ENCODE measurements at places on chromosomes 11 and 22. TPM values are rescaled to one million over a fixed set of nuclear protein-coding genes. Genes with fewer than 3 reads are reported as not detected.

DNA sequence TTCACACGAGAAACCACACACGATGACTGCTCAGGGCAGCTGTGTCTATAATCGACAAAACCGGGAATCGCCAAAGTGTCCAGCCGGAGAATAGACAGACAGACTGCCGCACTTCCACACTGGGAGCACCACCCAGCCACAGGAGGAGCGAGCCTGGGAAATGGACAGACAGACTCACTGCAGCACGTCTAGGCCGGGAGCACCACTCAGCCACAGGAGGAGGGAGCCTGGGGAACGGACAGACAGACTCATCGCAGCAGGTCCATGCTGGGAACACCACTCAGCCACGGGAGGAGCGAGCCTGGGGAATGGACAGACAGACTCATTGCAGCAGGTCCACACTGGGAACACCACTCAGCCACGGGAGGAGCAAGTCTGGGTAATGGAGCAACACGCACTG, 137.2 kb downstream of the BRD1 start:
- H3K4me3 ChIP-seq = no peak overlapping the region
- no peak for DNase-seq
- H3K4me1 ChIP-seq = no peaks in the 10 kb centered on the region

The NELL1 gene
- total RNA-seq = 0.15 TPM

The H19 gene
- 87.6 TPM for total RNA-seq

GRCh38 chr22:37354261-37354660, 72.0 kb downstream of the CYTH4 start:
- no peaks in the 10 kb centered on the region for H3K36me3 ChIP-seq
- no peak overlapping the region for H3K4me3 ChIP-seq
- H3K27me3 ChIP-seq = peaks cover 12% of the 10 kb centered on the region
- H3K27ac ChIP-seq = no peak overlapping the region
- H3K4me1 ChIP-seq = no peaks in the 10 kb centered on the region

- peaks cover 24% of the 10 kb centered on the region for H3K4me1 ChIP-seq
- peak within 1 kb of the TSS; percentile 79 for H3K4me3 ChIP-seq
- H3K27me3 ChIP-seq = peaks cover 13% of the 10 kb centered on the region
Observed at GRCh38 chr22:24951942-24952836, at the start of gene KIAA1671. Gene KIAA1671, plus strand, starts transcription at chr22:24952716. Its CDS starts 75,284 bp downstream, at chr22:25028000.

- no peaks in the 10 kb centered on the region for H3K27me3 ChIP-seq
- no peak for DNase-seq
- H3K4me1 ChIP-seq = peaks cover 37% of the 10 kb centered on the region
- no peaks in the 10 kb centered on the region for H3K36me3 ChIP-seq
Observed at GRCh38 chr11:68141246-68142027, 20.2 kb upstream of the CHKA start.

DNA sequence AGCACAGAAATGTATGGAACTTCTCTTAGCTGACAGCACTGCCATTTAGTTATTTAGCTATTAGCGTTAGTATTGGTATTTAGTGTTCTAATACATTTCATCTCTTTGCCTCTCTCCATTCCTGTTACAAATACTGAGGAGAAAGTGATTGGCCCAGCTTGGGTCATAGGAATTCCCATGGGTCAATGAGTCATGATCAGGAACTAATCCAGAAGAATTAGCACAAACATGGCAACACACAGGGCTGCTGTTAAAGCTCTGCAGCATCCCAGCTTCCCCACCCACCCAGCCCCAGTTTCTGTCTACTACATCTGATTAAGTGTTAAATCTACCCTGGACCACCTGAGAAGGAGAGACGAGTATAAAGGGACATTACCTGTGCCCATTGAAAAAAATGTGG, 36.1 kb downstream of the PDGFD start:
- no peaks in the 10 kb centered on the region for H3K27me3 ChIP-seq
- H3K4me3 ChIP-seq = no peak overlapping the region
- no peak overlapping the region for H3K27ac ChIP-seq
- no peaks in the 10 kb centered on the region for H3K4me1 ChIP-seq
- DNase-seq = no peak

DNA sequence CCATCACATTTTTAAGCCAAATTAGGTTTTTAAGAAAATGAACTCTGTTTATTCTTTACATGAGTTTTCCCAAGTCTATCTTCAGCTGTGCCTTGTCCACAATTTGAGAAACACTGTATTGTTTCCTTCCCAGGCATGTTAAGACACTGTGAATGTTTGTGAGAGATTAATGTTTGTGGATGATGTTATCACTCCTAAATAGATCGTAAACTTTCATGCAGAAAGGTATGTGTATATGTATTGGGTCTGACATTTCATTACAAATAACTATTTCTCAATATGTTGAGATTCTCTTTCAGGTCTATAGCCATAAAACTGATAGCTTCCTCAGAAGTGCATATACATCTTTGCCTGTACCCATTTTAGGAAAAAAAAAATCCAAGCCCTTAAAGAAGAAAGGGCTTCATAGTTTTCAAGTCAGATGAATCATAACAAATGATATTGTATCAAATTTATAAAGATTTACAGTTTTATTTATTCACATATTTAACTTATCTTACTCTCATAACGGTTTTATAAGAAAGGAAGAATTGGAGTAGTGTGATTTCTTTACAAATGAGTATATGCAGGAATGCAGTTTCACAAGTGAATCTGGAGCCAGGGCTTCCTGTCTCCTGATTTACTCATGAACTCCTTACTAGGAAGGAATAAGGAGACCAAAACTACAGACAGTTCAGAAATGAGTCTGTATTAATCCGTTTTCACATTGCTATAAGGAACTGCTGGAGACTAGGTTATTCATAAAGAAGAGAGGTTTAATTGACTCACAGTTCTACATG, 11.2 kb downstream of the OR8D1 start:
- H3K36me3 ChIP-seq = no peaks in the 10 kb centered on the region
- no peak overlapping the region for H3K4me3 ChIP-seq
- no peak overlapping the region for H3K27ac ChIP-seq
- H3K4me1 ChIP-seq = peaks cover 7% of the 10 kb centered on the region

- no peak overlapping the region for H3K27ac ChIP-seq
- H3K27me3 ChIP-seq = no peaks in the 10 kb centered on the region
- no peaks in the 10 kb centered on the region for H3K36me3 ChIP-seq
- DNase-seq = no peak
- no peaks in the 10 kb centered on the region for H3K4me1 ChIP-seq
Observed at GRCh38 chr11:126824035-126824607, 176.4 kb downstream of the KIRREL3 start.

- H3K4me3 ChIP-seq = peak overlapping the region; percentile 61
- H3K27me3 ChIP-seq = no peaks in the 10 kb centered on the region
- H3K36me3 ChIP-seq = no peaks in the 10 kb centered on the region
- DNase-seq = no peak
- H3K27ac ChIP-seq = peak overlapping the region; percentile 89
Observed at GRCh38 chr11:8809241-8809938, 101.6 kb upstream of the AKIP1 start.

GRCh38 chr22:37242395-37242918, 1.6 kb downstream of the RAC2 start:
- peaks cover 11% of the 10 kb centered on the region for H3K36me3 ChIP-seq

DNA sequence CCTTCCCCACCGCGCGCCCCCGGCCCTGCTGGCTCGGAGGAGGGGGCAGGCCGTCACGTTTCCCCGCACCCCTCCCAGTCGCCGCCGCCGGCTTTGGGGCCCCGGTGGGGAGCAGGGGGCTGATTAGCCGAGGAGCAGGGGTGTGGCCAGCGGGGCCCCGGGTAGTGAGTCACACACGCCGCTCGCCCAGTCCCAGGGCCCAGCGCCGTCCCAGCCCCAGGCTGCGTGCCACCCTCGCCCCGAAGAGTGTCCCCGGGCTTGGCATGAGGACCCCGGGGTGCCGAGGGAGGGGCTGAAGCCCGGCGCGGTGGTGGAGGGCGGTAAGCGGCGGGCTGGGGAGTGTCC, 34.4 kb downstream of the PRDM11 start:
- H3K27me3 ChIP-seq = no peaks in the 10 kb centered on the region
- peak overlapping the region; percentile 93 for H3K27ac ChIP-seq
- peak; percentile 84 for DNase-seq
- peak overlapping the region; percentile 59 for H3K4me3 ChIP-seq
- peaks cover 14% of the 10 kb centered on the region for H3K4me1 ChIP-seq
- H3K36me3 ChIP-seq = peaks cover 8% of the 10 kb centered on the region

DNA sequence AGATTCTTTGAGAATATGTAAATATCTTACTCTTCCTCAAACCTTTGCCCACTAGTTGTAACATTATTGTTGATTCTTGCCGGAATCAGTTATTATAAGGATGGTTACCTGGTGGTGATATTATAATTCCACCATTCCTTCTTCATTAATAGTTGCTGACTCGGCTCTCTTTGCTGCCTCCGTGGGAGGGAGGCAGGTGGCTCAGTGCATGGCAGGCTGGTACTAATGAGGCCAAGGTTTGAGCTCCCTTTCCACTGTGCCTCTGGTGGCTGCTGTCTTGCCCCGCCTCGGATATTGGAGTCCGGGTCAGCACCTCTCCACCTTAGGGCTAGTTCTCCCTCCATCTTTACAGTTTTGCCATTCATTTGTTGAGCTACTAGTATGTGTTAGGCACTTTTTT, 12.7 kb downstream of the CD6 start:
- H3K36me3 ChIP-seq = no peaks in the 10 kb centered on the region
- no peaks in the 10 kb centered on the region for H3K27me3 ChIP-seq
- no peak overlapping the region for H3K27ac ChIP-seq
- no peaks in the 10 kb centered on the region for H3K4me1 ChIP-seq

GRCh38 chr22:48885919-48886305, 941.8 kb downstream of the BRD1 start:
- peak; percentile 24 for DNase-seq
- no peaks in the 10 kb centered on the region for H3K4me1 ChIP-seq
- no peaks in the 10 kb centered on the region for H3K36me3 ChIP-seq

GRCh38 chr11:29306527-29306926, 710.3 kb downstream of the KCNA4 start:
- no peaks in the 10 kb centered on the region for H3K27me3 ChIP-seq
- H3K4me3 ChIP-seq = no peak overlapping the region
- no peak for DNase-seq
- no peak overlapping the region for H3K27ac ChIP-seq
- H3K4me1 ChIP-seq = no peaks in the 10 kb centered on the region

GRCh38 chr11:45909594-45910475, 2.8 kb upstream of the FREY1 start:
- H3K36me3 ChIP-seq = peaks cover 60% of the 10 kb centered on the region
- no peak overlapping the region for H3K4me3 ChIP-seq
- no peaks in the 10 kb centered on the region for H3K27me3 ChIP-seq
- H3K4me1 ChIP-seq = no peaks in the 10 kb centered on the region

- H3K27me3 ChIP-seq = no peaks in the 10 kb centered on the region
- no peaks in the 10 kb centered on the region for H3K36me3 ChIP-seq
- no peak overlapping the region for H3K4me3 ChIP-seq
- H3K27ac ChIP-seq = peak overlapping the region; percentile 25
- peaks cover 13% of the 10 kb centered on the region for H3K4me1 ChIP-seq
Observed at GRCh38 chr11:69463181-69463994, 18.1 kb upstream of the LINC01488 start.

DNA sequence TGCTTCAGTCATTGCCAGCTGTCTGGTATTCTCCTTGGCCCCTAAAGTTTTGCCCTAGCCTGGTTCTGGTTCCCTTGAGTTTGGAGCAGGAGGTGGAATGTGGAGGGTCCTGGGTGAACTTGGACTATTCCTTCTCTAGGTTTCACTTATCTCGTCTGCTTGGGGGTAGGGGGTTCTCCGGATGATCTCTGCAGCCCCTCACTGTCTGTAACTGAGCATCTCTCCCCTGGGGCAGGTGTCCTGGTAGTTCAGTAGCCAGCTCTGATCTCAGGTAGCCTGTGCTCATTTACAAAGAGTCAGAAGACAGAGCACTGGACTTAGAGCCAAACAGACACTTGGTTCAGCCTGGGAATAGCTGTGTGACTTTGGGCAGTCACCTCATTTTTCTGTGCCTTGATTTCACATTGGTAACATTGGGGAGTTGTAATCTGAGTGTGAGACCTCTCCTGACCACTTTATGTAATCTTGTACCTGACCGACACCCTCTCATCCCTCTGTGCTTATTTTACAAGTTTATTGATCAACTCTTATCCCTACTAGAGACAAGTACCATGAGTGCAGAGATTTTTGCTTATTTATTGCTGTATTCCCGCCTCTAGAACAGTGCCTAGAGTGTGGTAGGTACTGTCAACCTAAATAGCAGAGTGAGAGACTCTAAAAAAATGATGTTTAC, 804 bp downstream of the CCDC134 start:
- no peaks in the 10 kb centered on the region for H3K27me3 ChIP-seq
- peak overlapping the region; percentile 91 for H3K27ac ChIP-seq
- H3K4me3 ChIP-seq = peak overlapping the region; percentile 96
- no peak for DNase-seq

DNA sequence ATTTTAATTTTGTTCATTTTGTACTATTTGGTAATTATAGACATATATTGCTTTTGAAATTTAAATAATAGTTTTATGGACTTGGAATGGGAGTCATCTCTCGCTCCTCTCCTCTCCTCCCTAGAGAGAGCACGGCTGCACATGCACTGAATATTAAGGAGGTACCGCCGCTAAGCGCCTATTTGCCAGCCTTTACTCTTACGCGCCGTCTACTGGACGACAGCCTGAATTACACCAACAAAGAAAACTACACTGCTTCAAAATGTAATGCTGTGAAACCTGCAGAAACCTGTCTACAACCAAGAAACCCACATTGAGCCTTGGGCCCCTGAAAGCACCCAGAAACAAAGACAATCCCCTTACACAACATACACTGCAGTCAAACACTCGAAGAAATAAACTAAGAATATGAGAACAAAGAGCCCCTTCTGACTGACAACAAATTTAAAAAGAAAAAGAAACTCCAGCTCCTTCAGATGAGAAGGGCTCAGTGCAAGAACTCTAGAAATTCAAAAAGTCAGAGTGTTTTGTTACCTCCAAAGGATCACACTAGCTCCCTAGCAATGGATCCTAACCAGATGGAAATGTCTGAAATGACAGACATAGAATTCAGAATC, 737.2 kb downstream of the LRRC4C start:
- H3K36me3 ChIP-seq = no peaks in the 10 kb centered on the region
- no peak overlapping the region for H3K27ac ChIP-seq
- H3K27me3 ChIP-seq = no peaks in the 10 kb centered on the region

- H3K27ac ChIP-seq = no peak overlapping the region
- peak overlapping the region; percentile 17 for H3K4me3 ChIP-seq
- DNase-seq = no peak
- H3K36me3 ChIP-seq = no peaks in the 10 kb centered on the region
- peaks cover 15% of the 10 kb centered on the region for H3K4me1 ChIP-seq
- no peaks in the 10 kb centered on the region for H3K27me3 ChIP-seq
Observed at GRCh38 chr11:130389335-130389935, 39.0 kb downstream of the ADAMTS8 start.

The OR51B5 gene
- not detected for total RNA-seq

- H3K4me1 ChIP-seq = peaks cover 14% of the 10 kb centered on the region
- H3K27ac ChIP-seq = no peak overlapping the region
- no peak overlapping the region for H3K4me3 ChIP-seq
- DNase-seq = no peak
- peaks cover 24% of the 10 kb centered on the region for H3K36me3 ChIP-seq
Observed at GRCh38 chr11:90216611-90217010, 6.2 kb downstream of the CHORDC1 start.

DNA sequence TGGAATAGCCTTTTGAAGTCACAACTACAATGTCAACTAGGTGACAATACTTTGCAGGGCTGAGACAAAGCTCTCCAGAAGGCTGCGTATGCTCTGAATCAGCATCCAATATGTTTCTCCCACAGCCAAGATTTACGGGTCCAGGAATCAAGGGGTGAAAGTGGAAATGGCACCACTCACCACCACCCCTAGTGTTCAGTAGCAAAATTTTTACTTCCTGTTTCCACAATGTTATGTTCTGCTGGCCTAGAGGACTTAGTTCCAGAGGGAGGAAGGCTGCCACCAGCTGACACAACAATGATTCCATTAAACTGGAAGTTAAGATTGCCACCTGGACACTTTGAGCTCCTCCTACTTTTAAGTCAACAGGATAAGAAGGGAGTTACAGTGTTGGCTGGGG, 68.5 kb upstream of the MPEG1 start:
- peaks cover 6% of the 10 kb centered on the region for H3K4me1 ChIP-seq
- H3K4me3 ChIP-seq = no peak overlapping the region
- no peaks in the 10 kb centered on the region for H3K27me3 ChIP-seq
- no peak overlapping the region for H3K27ac ChIP-seq
- DNase-seq = no peak

The KRTAP5-1 gene
- total RNA-seq = not detected
